ENCODE measurements at places on chromosomes 3 and 15.

DNA sequence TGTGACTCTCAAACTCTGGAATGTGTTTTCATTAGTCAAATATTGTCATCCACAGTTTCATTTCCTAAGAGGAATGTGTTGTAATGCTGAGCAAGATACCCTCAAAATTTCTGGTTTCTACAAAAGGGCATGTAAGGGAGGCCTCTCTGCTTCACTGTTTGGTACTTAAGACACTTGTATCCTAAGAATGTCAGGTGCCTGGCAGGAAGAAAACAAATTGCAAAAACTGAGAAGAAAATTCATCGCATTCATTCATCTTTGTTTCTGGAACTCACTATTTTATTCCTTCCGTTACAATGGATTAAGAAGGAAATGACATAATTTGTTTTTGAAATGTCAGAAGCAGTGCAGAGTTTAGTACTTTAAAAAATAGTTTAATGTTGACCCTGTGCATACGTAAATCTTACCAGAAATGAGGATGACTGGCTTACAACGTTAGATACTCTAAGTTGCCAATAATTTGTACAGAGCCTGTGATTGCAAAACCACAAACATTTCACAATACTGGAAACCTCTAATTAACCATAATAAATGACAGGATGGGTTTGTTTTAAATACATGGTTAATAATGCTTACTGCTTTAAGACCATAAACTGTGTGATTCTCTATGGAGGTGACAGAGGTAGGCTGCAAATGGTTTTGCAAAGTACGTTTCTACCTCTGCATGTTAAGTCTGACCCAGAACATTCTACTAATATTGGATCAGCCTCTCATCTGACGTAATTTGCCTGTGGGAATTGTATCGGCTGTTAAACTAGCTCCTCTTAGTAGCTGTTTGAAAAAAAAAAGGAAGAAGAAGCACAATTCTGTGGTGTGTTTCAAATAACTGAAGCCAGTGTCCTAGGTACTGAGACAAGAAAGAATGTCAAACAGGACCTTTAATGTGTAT is 477.8 kb downstream of the RBMS3 start:
- DNase-seq, result peak; percentile 87

DNA sequence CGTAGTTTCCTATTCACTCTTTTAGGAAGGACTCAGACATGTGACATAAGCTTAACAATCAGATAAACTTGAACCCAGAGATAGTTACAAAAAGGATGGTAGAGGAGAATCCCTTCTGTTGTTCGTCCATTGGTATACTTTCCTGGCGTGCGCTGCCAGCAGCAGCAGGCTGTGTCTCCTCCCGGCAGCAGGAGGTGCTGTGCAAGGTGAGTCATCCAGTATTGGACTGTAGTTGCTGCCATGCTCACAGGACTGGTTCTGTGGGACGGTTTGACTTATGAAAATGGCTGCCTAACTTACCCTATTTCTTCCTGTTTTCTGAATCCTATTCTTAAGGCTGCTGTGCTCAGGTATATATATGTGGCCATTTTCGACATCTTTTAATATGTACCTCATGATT is 253.4 kb upstream of the LRRC3B start:
- no peak for DNase-seq

- no peak for DNase-seq
Observed at GRCh38 chr3:166697495-166697894, 682.6 kb downstream of the ZBBX start.

GRCh38 chr15:64249406-64249805 is 86.6 kb upstream of the PPIB start:
- peak; percentile 53 for DNase-seq

- DNase-seq, result no peak
Observed at GRCh38 chr15:70036585-70037291, 61.0 kb downstream of the TLE3 start.

Data from NCI-H226 (cell line).